ENCODE measurements at places on chromosomes 2 and 18.

- no peak for DNase-seq
Observed at GRCh38 chr18:38747153-38747552, 1181.6 kb upstream of the CELF4 start.

DNA sequence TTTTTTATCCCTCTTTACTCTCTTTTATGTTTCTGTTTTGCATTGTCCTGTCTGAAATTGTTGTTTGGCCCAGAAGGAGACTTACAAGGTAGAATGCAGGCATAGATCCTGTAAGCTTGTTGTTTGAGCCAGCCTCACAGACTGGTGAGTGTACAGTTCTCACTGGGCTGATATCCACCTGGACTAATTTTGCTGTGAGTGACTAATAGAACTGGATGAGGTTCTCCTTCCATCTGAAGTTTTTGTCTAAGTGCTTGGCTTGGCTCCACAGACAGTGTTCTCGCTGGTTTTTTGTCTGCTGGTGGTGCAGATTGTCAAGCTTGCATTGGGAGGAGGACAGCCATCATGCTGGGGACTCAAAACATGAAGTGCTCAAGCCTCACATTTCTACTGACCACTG is 495.7 kb downstream of the TSN start:
- DNase-seq: no peak

DNA sequence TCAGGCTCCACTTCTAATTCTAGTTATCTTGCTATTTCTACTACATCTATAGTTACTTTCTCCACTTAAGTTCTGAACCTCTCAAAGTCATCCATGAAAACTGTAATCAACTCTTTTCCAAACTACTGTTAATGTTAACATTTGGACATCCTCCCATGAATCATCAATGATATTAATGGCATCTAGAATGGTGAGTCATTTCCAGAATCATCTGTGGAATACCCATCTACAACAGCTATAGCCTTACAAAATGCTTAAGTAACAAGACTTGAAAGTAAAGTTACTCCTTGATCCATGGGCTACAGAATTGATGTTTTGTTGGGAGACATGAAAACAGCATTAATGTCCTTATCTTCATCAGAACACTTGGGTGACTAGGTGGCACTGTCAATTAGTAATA is 35.4 kb downstream of the BARD1 start:
- no peak for DNase-seq

DNA sequence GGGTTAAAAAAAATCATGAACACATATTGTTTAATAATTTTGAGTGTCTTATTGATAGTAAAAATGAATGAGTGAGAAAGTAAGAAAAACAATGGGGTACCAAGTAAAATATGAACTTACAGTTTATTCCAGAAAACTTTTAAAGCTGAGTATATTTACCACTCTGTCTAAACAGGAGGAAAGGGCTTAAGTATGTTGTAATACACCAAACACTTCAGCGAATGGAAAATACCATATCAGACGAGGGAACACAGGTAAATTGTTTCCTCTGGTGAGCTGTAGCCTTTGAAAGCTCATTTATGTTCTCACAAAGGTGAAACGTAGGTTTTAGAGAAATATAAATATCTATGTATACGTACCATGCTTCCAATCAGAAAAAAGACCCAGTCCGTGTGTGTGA is 1209.6 kb upstream of the ZEB2 start:
- no peak for DNase-seq

GRCh38 chr2:235611756-235612155 is 117.9 kb downstream of the AGAP1 start:
- DNase-seq: no peak

DNA sequence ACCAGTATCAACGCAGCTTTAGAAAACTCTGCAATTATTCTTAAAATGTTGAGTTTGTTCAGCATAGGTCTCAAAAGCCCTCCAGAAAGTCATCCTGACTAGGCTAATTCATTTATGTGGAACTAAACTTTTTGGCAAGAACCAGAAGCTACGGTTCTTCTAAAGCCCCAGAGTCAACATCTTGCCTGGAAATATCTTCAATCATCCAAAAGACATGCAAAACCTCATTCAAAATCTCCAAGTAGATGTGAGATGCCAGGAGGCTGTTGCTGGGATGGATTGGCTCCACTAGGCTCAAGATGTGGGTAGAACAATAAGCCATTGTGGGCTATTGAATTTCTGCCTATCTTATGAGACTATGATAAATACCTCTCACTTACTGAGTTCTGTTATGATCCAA is 2.1 kb upstream of the SCG2 start:
- DNase-seq: no peak

DNA sequence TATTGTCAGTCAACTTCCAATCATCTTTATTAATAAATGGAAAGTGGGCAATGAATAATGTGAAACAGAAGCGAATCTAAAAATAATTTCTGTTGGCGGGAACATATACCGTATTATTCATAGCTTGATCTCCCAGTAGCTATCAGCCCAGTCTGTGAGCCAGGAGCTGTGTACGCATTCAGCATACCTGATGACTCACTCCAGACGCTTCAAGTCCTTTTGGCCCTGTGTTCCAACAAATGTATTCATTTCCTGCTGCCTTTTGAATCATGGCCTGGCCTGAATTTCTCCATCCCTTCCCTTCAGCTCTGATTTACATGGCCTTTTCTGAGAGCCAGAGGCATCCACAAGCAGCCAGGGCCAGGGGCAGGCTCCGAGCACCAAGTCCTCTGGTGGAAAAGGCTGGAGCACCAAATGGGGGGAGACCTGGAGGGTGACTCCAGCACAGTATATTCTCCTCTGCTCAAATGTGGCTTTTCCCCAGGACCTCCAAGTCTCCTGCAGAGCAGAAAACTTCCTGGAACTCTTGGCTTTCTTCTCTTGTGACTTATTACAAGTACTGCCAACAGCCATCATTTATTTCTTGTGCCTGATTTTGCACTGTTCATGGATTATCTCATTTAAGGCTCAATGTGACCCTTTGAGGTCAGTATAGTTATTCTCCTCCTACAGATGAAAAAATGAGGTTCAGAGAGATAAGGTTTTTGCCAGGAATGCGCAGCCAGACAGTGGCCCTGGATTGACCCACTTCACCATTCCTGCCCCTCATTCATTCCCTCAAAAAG is 108.7 kb downstream of the EN1 start:
- DNase-seq: no peak

DNA sequence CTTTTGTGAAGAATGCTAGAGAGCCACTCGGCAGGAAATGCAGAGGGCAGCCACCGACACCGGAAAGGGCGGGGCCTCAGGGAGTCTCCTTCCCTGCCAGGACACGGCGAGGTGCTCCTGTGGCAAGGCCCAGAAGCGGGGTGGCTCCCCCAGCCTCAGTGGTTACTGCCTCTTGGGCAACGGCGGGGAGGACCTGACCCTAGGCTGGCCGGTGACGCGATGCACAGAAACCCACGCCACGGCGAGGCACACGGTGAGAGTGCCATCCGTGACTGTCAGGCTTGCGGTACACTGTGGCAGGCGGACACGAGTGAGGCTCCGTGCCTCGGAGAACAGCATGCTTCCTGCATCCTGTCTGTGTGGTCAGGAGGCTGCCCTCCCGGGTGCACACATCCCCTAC is 47.8 kb downstream of the ZAP70 start:
- no peak for DNase-seq

- no peak for DNase-seq
Observed at GRCh38 chr2:172927641-172928357, 147.8 kb upstream of the MAP3K20 start.

DNA sequence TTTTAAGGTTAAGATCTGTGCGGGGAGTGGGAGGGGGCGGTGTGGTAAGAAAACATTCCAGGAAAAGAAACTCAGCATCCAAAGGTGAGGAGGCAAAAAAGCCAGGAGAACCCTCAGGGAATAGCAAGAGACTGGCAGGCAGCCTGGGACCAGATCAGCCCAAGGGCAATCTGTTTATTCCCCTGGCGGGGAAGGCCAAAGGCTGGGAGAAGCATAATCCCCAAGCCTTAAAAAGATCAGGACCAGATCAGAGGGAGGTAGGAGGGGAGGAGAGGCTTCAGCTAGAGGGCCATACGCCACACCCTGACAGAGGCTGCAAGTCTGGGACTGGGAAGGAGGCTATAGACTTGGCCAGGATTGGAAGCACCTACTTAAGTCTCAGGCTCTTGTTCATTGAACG is 163.0 kb upstream of the PXDN start:
- no peak for DNase-seq

- peak; percentile 53 for DNase-seq
Observed at GRCh38 chr2:12008425-12009061, 262.1 kb downstream of the LPIN1 start.

DNA sequence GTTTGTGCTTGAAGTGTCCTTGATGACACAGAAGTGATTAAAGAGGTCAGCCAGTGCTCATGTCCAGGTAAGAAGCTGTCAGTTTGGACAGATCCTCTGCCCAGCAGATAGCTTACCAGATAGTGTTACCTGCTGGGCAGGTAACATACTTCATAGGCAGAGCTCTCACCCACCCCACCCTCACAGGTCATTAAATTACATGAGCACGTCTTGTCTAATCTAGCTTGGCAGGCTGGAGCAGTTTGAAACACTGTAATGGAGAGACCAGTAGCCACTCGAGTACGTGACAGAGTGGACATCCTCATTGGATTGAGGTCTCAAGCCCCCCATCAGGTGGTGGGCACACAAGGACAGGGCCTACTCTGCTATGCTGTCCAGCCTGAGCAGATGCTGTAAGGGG is 27.1 kb downstream of the TTC32 start:
- no peak for DNase-seq

DNA sequence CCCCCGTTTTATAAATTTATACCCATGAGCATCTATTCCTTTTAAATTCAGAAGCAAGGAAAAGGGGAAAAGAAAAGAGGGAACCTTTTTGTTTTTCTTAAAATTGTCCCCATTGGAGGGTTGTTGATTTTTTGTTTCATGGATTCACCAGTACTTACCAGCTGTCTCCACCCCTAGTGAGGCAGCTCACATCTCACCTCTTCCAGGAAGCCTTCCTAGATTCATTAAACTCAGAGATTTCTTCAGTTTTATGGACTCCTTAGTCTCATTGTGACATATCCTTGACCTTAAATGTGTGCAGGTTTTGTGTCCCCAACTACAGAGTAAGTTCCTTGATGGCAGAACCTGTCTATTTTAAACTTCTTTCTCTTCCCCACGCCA is 35.9 kb downstream of the EFR3B start:
- DNase-seq: no peak

GRCh38 chr2:120231564-120231973 is 8.4 kb upstream of the TMEM185B start:
- no peak for DNase-seq

GRCh38 chr18:12645751-12646203 is 12.1 kb downstream of the SPIRE1 start:
- DNase-seq: no peak

- no peak for DNase-seq
Observed at GRCh38 chr18:36333414-36333813, 35.9 kb downstream of the FHOD3 start.

DNA sequence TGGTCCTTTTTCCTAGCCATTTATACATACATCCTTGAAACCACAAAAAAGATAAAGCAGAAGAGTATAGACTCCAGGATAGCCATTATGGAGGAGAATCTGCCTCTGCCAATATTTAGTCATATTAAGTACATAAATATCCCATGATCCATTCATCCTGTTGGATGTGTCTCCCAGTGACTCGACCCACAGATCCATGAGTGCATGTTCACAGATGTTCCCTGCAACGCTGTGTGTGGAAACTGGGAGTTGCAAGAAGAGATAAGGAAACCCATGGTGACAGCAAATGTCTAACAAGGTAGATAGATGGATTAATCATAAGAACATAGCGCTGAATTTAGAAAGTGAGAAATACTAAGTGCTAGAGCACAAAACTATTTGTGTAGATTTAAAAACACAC is 34.5 kb downstream of the STK39 start:
- DNase-seq: no peak

- no peak for DNase-seq
Observed at GRCh38 chr2:41572154-41572553, 475.7 kb upstream of the PKDCC start.

DNA sequence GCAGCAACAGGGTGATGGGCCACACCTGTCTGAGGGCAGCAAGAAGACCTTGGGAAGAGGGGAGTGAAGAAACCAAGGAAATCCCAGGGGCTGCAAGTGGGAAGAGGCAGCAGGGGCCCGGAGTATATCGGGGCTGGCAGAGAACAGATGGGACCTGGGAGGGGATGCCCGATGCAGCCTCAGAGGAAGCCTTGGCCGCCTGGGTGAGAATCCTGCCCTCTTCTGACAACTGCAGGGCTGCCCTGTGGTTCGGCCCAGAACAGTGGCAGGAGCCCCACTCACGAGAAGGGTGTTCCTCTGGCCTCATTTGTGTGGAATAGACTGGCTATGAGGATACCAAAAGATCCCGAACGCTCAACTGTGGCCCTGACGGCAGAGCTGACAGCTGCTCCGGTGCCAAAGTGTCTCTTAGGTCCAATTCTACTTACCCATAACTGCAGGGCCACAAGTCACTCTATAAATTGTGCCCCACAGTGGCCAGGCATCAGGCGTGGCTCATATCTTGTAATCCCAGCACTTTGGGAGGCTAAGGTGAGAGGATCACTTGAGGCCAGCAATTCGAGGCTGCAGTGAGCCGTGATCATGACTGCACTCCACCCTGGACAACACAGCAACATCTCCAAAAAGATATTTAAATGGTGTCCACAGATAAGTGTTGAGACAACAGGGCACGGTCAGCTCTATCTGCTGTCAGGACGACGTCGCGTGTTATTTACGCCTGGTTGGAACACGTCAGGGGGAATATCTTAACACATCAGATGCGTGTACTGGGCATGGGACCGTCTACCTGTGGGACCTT is 23.6 kb upstream of the ID2 start:
- DNase-seq: no peak

DNA sequence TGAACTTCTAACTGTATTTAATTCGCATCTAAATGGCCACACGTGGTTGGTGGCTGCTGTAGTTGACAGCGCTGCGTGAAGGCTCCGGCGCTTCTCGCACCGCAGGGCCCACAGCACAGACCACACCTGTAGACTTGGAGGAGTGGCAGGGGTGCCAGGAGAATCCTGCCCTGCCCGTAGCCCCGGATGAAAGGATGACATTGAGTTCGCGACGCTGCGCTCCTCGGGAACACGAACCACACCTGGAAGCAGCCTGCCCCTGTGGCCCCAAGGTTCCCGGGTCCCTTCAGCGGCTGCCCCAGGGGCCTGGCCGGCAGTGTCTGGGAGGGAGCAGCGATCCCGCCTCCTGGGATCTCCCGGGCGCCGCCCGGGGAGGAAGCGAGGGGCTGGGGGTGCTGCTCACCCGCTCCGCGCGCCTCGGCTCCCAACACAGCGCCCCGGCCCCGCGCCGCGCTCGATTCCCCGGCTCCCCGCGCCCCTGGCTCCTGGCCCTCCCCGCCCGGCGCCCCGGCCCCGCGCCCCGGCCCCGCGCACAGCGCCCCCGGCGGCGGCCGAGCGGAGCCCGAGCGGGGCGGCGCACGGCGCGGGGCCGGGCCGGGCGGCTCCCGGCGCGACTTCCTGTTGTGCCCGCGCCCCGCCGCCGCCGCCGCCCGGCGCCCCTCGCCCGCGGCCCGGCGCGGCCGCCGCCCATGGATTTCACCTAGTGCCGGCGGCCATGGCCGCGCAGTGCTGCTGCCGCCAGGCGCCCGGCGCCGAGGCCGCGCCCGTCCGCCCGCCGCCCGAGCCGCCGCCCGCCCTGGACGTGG is at the start of gene RNPEPL1:
Gene RNPEPL1, plus strand, starts transcription at position 613 of the 806 bp plus-strand sequence. Its CDS starts 103 bp downstream, at position 716.
- peak; percentile 63 for DNase-seq
